ENCODE measurements at places on chromosomes 11 and 22. TPM values are rescaled to one million over a fixed set of nuclear protein-coding genes. Genes with fewer than 3 reads are reported as not detected.

MMP11 gene
- 14.5 TPM for total RNA-seq

GRCh38 chr11:27174672-27175210, 134.1 kb downstream of the BBOX1 start:
- H3K27ac ChIP-seq: no peak overlapping the region
- H3K4me1 ChIP-seq: no peaks in the 10 kb centered on the region
- no peak overlapping the region for H3K4me3 ChIP-seq
- H3K27me3 ChIP-seq: no peaks in the 10 kb centered on the region
- H3K36me3 ChIP-seq: no peaks in the 10 kb centered on the region

CD82 gene
- total RNA-seq: 14.5 TPM

- no peak overlapping the region for H3K27ac ChIP-seq
- H3K4me3 ChIP-seq: no peak overlapping the region
- peaks cover 9% of the 10 kb centered on the region for H3K4me1 ChIP-seq
Observed at GRCh38 chr11:111612224-111612623, 10.0 kb downstream of the SIK2 start.

- H3K4me3 ChIP-seq: no peak overlapping the region
- no peaks in the 10 kb centered on the region for H3K27me3 ChIP-seq
- no peaks in the 10 kb centered on the region for H3K36me3 ChIP-seq
- no peaks in the 10 kb centered on the region for H3K4me1 ChIP-seq
Observed at GRCh38 chr11:106763501-106763900, 254.8 kb downstream of the GUCY1A2 start.

- no peak overlapping the region for H3K4me3 ChIP-seq
- H3K36me3 ChIP-seq: no peaks in the 10 kb centered on the region
- no peak overlapping the region for H3K27ac ChIP-seq
- no peak for DNase-seq
Observed at GRCh38 chr11:96481771-96482170, 92.0 kb downstream of the JRKL start.
